Progenitor cell of endocrine pancreas (in vitro differentiated cells): ENCODE measurements at places on chromosomes 5 and 9. TPM values are rescaled to one million over a fixed set of nuclear protein-coding genes. Genes with fewer than 3 reads are reported as not detected.

GRCh38 chr9:114157516-114158176 lies 2.3 kb downstream of the COL27A1 start:
- peaks cover 3% of the 10 kb centered on the region for H3K36me3 ChIP-seq
- peak overlapping the region; percentile 73 for H3K27ac ChIP-seq
- H3K27me3 ChIP-seq, result peaks cover 7% of the 10 kb centered on the region
- DNase-seq, result no peak

DNA sequence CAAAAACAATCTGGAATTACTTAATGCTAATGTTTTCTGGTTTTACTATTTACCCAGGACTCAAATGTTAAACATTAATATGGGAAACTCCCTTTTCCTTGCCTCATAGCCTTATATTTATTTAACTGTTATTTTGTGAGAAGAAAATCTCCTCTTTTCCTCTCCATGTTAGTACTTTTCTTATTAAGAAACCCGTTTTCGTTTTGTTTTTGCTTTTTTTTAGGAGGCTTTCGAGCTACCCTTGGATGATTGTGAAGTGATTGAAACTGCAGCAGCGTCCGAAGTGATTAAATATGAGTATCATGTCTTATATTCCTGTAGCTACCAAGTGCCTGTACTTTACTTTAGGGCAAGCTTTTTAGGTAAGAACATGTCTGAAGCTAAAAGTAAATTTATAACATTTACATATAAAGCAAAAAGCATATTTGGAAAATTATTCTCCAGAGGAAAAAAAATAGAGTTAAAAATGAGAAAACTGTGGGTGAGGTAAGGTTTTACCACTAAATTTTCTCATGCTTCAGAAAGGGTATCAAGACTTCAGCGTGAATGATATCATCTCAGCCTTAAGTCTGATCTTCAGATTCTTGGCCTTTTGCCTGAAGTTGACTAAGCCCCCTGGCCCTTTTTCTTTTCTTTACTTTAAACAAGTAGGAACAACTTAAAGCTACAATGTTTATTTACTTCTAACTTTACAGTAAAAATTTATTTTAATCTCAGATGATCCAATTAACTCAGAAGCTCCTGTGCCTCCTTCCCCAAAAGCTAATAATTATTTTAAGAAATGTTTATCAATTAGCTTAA lies 113.8 kb downstream of the RPS23 start:
- no peak overlapping the region for H3K4me3 ChIP-seq
- no peak overlapping the region for H3K27ac ChIP-seq
- H3K36me3 ChIP-seq, result no peaks in the 10 kb centered on the region
- no peaks in the 10 kb centered on the region for H3K27me3 ChIP-seq

The OR1J2 gene
- total RNA-seq, result not detected in 2 replicates

- no peak for DNase-seq
- H3K4me1 ChIP-seq, result no peaks in the 10 kb centered on the region
- H3K36me3 ChIP-seq, result no peaks in the 10 kb centered on the region
- H3K27ac ChIP-seq, result no peak overlapping the region
- H3K27me3 ChIP-seq, result no peaks in the 10 kb centered on the region
- no peak overlapping the region for H3K4me3 ChIP-seq
Measured at GRCh38 chr5:52077941-52078815, 694.9 kb downstream of the ISL1 start.

- no peaks in the 10 kb centered on the region for H3K36me3 ChIP-seq
- peaks cover 9% of the 10 kb centered on the region for H3K27me3 ChIP-seq
- H3K4me3 ChIP-seq, result no peak overlapping the region
- peaks cover 2% of the 10 kb centered on the region for H3K4me1 ChIP-seq
- DNase-seq, result no peak
Measured at GRCh38 chr9:78365748-78366697, 69.1 kb downstream of the PSAT1 start.

GRCh38 chr9:120735415-120736126 lies 21.3 kb upstream of the MEGF9 start:
- H3K27me3 ChIP-seq, result no peaks in the 10 kb centered on the region
- no peak overlapping the region for H3K4me3 ChIP-seq
- no peaks in the 10 kb centered on the region for H3K36me3 ChIP-seq
- no peak for DNase-seq
- H3K27ac ChIP-seq, result no peak overlapping the region

DNA sequence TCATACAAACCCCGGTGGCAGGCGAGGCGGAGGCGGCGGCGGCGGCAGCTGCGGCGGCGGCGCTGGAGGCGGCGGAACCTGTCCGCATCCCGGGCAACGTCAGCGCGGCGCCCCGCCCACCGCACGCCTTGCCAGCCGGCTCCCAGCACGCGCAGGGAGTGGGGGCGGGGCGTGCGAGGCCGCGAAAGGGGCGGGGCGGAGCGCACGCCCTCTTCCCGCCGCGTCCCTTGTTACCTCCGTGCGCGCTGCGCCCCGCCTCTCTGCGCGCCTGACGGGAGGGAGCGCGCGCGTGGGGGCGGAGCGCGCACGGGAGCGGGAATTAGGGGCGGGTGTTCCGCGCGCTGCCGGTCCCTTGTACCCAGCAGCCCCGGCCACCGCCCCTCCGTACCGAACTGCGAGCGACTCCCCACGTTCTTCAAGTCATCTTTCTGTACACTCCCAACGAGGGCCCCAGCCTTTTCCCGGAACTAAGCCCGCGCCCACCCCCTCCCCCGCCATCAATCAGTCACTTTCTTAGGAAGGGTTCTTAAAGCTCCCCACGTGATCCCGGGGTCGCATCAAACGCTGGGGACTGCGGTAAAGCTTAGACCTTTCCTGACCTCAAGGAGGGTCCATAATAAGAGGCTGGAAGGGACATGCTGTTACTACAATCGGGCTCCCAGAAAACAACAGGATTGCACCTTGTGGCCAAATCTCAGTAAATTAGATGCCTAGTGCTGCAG lies at the start of gene AGTPBP1:
AGTPBP1 (minus strand) TSS at position 80 of the 722 bp plus-strand sequence. CDS start 29,421 bp downstream, outside the sequence.
- peak within 1 kb of the TSS; percentile 95 for H3K27ac ChIP-seq
- peaks cover 23% of the 10 kb centered on the region for H3K4me1 ChIP-seq
- DNase-seq, result peak; percentile 96
- H3K27me3 ChIP-seq, result peaks cover 16% of the 10 kb centered on the region
- H3K4me3 ChIP-seq, result peak within 1 kb of the TSS; percentile 91

DNA sequence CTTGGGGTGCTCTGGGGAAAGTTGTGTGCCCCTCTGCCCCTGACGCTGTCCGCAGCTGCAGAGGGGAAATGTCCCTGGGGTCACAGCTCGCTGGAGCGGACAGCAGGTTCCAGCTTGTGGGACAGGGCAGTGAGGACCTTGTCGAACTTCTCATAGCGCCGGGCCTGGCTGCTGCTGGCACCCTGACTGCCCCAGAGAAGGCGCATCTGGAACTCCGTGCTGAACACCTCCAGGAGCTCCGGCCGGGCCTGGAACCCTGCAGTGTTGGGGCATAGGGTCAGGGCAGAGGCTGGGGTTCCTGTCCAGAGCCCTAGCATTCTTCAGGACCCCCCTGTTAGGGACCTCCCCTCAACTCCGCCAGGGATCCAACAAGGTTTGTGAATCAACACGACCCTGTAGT lies 3.6 kb upstream of the TOR2A start:
- H3K4me1 ChIP-seq, result peaks cover 7% of the 10 kb centered on the region
- peaks cover 3% of the 10 kb centered on the region for H3K27me3 ChIP-seq
- DNase-seq, result no peak

- DNase-seq, result no peak
- H3K27ac ChIP-seq, result no peak overlapping the region
- H3K4me1 ChIP-seq, result peaks cover 11% of the 10 kb centered on the region
- H3K36me3 ChIP-seq, result no peaks in the 10 kb centered on the region
- no peak overlapping the region for H3K4me3 ChIP-seq
Measured at GRCh38 chr9:16825331-16825725, 45.1 kb downstream of the BNC2 start.

GRCh38 chr5:66741394-66741793 lies 145.2 kb downstream of the MAST4 start:
- no peak overlapping the region for H3K4me3 ChIP-seq
- peaks cover 28% of the 10 kb centered on the region for H3K4me1 ChIP-seq
- DNase-seq, result no peak

GRCh38 chr5:59923465-59923864 lies 29.9 kb upstream of the PDE4D start:
- no peaks in the 10 kb centered on the region for H3K27me3 ChIP-seq
- H3K4me3 ChIP-seq, result no peak overlapping the region
- H3K36me3 ChIP-seq, result no peaks in the 10 kb centered on the region
- peaks cover 2% of the 10 kb centered on the region for H3K4me1 ChIP-seq
- H3K27ac ChIP-seq, result no peak overlapping the region

GRCh38 chr9:32703635-32704034 lies 68.2 kb upstream of the TAF1L start:
- H3K36me3 ChIP-seq, result no peaks in the 10 kb centered on the region
- DNase-seq, result no peak

DNA sequence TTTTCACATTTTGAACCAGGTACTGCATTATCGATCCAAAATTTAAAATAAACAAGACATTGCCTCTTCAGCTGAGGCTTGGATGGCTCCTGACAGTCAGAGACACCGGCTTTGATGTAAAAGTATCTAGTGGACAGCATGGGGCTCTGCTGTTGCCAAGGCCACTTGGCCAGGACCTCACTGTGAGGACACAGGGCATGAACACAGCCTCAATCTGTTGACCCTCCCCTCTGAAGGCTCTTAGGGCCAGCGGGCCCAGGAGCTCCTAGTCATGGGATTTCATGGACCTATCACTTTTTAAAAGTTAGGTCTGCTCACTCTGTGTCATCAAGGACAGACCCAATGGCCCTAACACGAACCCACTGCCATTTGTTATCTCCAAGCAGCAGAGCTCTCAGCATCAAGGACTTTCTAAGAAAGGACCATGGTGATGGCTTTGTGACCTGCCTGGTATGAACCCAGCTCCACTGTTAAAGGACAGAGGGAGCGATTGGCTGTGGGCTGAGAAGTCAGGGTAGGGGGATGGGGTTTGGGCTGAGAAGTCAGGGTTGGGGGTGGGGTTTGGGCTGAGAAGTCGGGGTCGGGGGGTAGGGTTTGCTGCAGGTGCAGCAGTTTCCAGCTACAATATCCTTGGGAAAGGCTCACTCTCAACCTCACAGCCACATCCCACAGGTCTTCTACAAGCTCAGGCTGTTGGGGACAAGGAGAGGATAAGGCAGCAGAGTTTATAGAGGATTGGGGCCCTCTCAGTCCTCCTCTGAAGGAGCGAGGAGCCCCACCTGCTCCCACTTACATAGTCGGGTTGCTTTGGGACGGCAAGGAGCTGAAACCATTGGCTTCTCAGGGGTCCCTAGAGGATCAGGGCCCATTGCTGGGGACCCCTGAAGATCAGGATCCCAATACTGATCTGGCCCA lies 146.8 kb downstream of the BARX1 start:
- DNase-seq, result no peak
- H3K36me3 ChIP-seq, result no peaks in the 10 kb centered on the region
- peaks cover 2% of the 10 kb centered on the region for H3K4me1 ChIP-seq
- H3K27ac ChIP-seq, result no peak overlapping the region
- no peaks in the 10 kb centered on the region for H3K27me3 ChIP-seq
- no peak overlapping the region for H3K4me3 ChIP-seq

GRCh38 chr5:96752341-96753016 lies 55.3 kb downstream of the ERAP1 start:
- peak; percentile 17 for DNase-seq
- H3K27me3 ChIP-seq, result no peaks in the 10 kb centered on the region
- H3K4me1 ChIP-seq, result no peaks in the 10 kb centered on the region
- no peak overlapping the region for H3K4me3 ChIP-seq
- no peak overlapping the region for H3K27ac ChIP-seq
- H3K36me3 ChIP-seq, result peaks cover 16% of the 10 kb centered on the region

The SPATA6L gene
- 7.1 and 7.8 TPM in 2 replicates for total RNA-seq

The IL13 gene
- total RNA-seq, result not detected in 2 replicates

The ARSI gene
- total RNA-seq, result 0.24 TPM in 1 of 2 replicates, not detected in the other

DNA sequence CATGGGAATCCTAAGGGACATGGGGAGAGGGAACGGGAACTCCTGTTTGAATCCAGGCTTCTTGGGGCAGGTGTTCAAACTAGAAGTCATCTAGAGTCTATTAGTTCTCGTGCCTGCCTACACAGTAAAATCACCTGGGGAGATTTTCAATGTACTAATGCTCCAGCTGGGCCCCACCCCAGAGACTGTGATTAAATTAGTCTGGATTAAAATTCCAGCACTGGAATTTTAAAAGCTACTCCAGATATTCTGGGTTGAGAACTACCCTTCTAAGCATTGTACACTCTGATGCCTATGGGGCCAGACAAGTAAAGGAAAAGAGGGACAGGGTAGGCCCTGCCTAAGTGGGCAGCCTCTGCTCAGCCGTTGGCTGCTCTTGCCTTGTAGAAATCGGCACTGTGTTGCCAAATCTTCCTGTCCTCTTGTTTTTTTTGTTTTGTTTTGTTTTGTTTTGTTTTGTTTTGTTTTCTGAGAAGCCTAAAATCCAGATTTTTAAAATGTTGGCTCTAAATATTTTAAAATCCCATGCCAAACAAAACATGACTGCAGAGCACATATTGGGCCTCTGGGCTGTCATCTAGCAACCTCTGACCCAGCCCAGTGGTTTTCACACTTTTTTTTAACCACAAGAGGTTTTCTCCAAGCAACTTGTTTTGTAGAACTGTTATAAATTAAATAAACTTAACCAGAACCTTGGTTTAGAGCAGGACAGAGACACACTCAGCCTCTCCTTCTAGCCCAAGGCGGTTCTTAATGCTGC lies 29.0 kb downstream of the ADRB2 start:
- H3K27me3 ChIP-seq, result peaks cover 10% of the 10 kb centered on the region
- no peak for DNase-seq
- no peak overlapping the region for H3K27ac ChIP-seq
- H3K4me3 ChIP-seq, result no peak overlapping the region
- no peaks in the 10 kb centered on the region for H3K36me3 ChIP-seq
- H3K4me1 ChIP-seq, result no peaks in the 10 kb centered on the region

The SLC24A2 gene
- total RNA-seq, result 0.02 and 0.18 TPM in 2 replicates

The MACROH2A1 gene
- total RNA-seq, result 311 and 319 TPM in 2 replicates

DNA sequence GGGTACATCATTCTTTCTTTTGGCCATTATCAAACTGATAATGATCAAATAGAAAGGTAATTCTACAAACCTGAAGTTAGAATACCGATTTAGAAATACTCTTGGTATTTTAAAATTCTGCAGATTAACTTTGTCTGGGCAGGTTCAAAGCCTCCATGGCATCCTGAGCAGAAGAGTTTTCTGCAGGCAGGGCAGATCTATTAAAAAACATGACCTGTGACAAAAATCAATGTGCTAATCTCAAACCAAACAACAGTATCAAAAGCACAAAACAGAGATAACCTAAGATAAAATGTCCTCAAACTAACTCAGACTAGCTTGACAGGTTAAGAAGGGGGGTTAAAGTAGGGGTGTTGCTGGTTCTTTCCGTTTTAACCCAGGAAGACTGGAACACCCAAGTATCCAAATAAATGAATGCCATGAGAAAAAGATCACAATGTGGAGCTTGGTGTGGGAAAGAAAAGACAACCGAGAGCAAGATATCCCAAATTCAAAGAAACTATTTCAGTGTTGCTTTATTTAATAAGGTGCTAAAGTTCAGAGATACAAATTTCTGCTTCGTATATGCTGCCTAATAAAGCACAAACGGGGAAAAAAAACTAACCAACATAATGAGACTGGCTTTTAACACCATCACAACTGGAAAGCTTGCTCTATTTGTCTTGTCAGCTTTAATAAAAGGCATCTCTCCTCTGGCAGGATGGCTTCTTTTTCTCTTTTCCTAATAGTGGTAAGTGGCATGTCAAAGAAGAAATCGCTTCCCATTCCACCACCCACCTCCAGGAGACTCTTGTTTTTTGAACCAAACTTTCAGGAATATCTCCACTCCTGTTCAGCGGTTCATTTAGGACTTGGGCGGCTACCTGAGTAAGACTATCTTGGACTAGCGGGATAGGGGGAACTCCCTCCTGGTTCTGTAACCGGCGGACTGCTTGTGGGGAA lies 2.3 kb downstream of the EFNA5 start:
- no peaks in the 10 kb centered on the region for H3K36me3 ChIP-seq
- H3K27me3 ChIP-seq, result peaks cover 41% of the 10 kb centered on the region
- H3K4me1 ChIP-seq, result peaks cover 15% of the 10 kb centered on the region
- peak overlapping the region; percentile 81 for H3K4me3 ChIP-seq
- no peak for DNase-seq

The FIBCD1 gene
- total RNA-seq, result not detected in 2 replicates
